Gastrocnemius medialis (tissue), 4 donors: ENCODE measurements at places on chromosomes 16 and 17.

- no peak for DNase-seq
These were observed 242.4 kb upstream of the SALL1 start for GRCh38 chr16:51393381-51394005.

DNA sequence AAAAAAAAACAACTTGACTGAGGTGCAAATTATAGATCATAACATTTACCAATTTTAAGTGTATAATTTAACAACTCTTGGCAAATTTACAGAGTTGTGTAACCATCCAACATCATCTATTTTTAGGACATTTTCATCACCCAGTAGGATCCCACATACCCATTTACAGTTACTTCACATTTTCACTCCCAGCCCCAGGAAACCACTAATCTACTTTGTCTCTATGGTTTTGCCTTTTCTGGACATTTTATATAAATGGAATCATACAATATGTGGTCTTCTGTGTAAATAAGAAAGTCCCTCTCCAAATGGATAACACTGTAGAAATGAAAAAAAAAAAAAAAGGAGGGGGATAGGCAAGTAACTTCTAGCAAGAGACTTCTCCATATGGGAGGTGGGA lies 26.1 kb upstream of the XYLT1 start:
- no peak for DNase-seq

- no peak for DNase-seq
These were observed 4.9 kb upstream of the RBL2 start for GRCh38 chr16:53429221-53429943.

DNA sequence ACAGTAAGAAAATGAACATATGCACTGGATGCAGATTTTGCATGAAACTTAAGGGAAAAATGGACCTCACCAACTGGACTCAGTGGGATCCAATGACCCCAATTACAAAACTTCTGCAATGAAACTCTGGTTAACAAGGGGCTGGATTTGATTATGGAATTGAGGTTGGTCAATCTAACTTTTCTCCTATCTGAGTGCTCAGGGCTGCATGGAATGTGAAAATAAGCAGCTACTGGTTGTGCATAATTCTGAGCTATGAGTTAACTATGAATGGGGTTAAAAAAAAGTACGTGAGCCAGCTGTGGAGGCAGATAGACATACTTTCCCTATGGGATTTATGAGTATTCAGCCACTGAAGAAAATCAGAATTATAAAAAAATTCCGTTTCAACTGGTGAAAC lies 9.2 kb downstream of the FAM20A start:
- no peak for DNase-seq

- DNase-seq, result no peak
These were observed 2.7 kb downstream of the IGFBP4 start for GRCh38 chr17:40445751-40446468.

DNA sequence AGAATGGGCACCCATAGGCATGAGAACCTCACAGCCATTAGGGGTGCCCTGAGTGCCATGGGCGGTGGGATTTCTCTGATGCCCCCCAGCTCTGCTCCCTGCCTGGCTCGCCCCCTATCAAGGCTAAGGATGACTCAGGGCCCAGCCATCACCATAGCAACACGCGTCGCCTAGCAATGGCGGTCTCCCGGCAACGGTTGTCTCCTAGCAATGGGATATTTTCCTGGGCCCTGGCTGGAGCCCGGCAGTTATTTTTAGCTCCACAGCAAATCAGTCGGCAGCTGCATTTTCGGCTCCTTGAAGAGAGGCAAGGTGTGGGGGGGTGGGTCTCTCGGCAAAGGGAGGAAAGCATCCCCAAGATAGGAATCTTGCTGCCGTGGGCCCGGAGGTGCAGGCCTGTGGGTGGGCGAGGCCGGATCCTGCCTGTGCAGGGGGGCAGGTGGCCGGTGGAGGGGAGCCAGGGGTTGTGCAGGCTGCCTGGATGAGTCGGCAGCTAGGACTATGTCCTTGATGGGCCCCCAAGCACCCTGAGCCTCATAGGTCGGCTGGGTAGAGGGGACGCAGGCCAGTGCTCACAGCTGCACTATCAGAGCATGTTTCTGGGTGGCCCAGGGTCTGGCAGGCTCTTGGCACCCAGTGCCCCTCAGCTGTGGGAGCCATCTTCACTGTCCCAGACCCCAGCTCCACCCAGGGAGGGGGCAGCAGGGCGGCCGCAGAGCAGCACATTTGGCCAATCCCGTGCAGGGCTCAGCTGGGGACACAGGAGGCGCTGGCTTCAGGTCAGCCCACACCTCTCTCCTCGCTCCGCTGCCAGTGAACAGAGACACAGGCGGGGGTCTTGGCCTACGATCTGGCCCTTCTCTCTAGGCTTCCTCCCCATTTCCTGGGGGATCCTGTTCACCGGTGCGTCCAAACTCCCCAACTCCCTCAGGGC lies 4.2 kb upstream of the FBXL16 start:
- DNase-seq, result no peak

GRCh38 chr16:16019488-16019887 lies 70.1 kb downstream of the ABCC1 start:
- no peak for DNase-seq

DNA sequence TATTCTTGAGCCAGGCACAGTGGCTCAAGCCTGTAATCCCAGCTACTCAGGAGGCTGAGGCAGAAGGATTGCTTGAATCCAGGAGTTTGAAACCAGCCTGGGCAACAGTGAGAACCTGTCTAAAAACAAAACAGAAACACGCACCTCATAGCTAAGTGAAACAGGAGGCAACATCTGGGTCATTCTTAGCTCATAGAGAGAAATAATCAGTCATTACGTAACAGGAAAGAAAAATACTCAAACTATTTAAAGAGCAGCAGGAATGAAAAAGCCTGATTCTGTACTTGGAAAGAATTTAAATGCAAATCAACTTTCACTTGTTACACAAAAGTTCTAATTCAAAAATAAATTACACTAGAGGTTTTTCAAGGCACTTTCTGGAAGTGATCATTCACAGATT lies 17.2 kb downstream of the CHCT1 start:
- no peak for DNase-seq

DNA sequence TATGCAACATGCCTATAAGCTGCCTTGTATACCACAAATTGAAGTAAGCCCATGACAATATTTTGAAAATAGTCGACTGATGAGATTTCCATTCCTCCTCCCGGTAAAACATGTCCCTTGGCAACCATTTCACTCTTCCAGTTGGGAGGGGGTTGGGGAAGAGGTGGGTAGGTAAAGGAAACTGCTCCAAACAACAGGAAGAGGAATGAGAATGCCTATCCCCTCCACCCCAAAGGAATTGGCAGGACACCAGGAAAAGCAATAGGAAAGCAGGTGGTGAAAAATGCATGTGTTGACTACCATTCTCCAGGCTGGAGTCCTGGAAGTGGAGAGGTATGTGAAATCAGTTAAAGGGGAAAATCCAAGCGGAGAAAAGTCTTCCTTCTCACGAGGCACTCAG lies 455.9 kb upstream of the PSMD7 start:
- no peak for DNase-seq

GRCh38 chr16:85168732-85169256 lies 56.5 kb upstream of the CIBAR2 start:
- DNase-seq, result peak; percentile 73

- DNase-seq, result no peak
These were observed 12.4 kb downstream of the NMT1 start for GRCh38 chr17:45073414-45074070.

DNA sequence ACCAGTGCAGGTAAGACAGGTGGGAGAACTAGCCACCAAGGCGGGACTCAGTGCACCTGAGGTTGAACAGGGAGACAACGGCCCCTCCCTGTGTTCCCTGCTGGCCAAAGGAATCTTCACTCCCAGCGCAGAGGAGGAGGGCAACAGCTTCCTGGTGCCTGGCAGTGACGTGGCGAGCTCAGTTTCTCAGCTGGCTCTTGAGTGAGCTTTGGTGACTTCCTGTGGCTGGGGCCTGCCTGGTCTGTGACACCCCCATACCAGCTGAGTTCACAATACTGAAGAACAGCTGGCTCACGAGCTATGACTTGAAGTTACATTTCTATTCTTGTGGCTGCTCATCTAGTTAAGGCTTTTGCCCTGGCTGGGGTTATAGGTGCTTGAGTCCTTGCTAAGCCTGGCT lies 26.1 kb downstream of the WNT9B start:
- DNase-seq, result no peak

DNA sequence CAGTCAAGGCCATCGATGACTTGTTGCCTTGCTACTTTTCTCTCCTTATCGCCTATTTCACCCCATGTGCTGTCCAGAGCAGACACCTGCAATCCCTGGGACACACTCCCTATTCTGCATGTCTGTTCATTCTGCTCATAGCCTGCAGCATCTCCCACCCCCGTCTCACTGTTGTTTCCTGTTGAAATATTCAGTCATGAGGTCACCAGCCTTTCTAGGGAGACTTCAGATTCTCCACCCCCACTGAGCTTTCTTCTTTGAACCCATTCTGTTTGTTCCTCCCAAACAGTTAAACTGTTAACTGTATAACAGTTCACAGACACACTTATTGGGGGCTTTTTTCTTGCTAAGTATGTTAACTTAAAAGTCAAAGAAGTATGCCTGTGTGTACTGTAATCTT lies 94.4 kb downstream of the AATF start:
- DNase-seq, result no peak

- DNase-seq, result no peak
These were observed 42.2 kb downstream of the STX8 start for GRCh38 chr17:9533441-9533840.

DNA sequence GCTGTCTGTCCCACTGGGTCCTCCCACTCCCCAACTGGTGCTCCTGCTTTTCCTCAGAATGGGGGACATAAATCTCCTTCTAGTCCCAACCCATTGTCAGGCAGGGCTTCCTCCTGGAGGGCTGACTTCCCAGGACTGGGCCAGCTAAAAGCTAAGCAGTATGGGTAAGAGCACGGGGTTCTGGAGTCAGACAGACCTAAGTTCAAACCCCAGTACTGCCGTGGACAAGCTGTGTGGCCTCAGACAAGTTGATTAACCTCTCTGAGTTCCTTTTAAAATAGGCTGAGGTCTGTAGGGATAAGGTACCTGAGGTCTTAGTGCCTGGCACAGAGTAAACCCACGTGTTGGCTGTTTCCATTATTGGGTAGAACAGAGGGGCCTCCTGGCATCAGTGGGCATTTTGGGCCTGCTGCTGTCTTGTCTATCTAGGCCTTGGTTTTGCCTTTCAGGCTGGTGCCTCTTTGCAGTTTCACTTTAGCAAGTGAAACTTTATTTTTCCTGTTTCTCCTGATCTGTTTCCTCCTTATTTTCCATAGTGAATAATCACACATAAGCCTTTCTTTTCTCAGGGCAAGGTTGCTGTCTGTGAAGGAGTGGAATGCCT lies 114.6 kb downstream of the PRKCB start:
- no peak for DNase-seq

GRCh38 chr17:34347063-34347462 lies 9.2 kb upstream of the CCL13 start:
- DNase-seq, result no peak

- DNase-seq, result no peak
These were observed 4.5 kb downstream of the TMEM235 start for GRCh38 chr17:78235885-78236284.

- DNase-seq, result no peak
These were observed 2.9 kb downstream of the NUP93 start for GRCh38 chr16:56732832-56733231.

GRCh38 chr16:17305694-17306093 lies 165.1 kb downstream of the XYLT1 start:
- no peak for DNase-seq

GRCh38 chr17:10613775-10614513 lies 43.2 kb downstream of the MYH3 start:
- DNase-seq, result peak; percentile 73

GRCh38 chr16:5041600-5042133 lies 7.9 kb upstream of the NAGPA start:
- no peak for DNase-seq

DNA sequence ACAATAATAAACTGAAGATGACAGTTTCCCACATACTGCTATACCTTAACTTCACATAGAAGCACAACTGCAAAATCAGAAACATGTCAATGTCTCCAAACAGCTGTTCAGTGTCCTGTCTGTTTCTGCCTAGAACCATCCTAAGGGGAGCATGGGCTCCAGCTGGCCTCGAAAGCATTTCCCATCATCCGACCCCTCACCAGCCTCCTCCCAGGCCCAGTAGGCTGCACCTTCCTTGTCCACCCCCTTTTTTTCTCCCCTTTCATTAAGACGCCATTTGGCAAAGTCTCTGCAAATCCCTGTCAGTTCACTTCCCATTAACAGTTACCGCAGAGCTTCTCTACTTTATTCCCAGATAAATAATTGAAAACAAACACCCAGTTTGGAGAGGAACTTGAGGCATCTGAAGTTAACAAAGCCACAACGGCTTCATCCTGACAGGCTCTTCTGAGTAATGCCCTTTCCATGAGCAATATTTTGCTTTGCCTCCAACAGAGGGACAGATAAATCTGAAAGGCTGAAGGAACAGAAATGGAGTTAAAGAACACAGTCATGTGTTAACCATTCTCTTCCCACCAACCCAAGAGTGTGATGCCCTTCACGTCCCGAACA lies 65.3 kb downstream of the SLC39A11 start:
- DNase-seq, result no peak

GRCh38 chr16:12532871-12533610 lies 270.6 kb downstream of the CPPED1 start:
- DNase-seq, result no peak

DNA sequence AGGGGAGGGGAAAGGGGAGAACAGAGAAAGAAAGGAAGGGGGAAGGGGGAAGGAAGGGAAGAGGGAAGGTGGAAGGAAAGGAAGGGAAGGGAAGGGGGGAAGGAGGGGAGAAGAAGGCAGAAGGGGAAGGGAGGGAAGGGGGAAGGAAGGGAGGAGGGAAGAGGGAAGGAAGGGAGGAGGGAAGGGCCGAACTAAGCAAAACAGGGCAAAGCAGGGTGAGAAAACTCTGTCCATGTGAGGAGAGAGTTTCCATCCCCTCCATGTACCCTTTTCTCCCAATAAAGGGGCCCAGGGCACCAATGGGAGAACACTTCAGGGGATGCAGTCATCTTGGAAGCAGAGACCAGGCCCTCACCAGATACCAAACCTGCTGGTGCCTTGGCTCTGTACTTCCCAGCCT lies 256.8 kb upstream of the CDH5 start:
- no peak for DNase-seq

DNA sequence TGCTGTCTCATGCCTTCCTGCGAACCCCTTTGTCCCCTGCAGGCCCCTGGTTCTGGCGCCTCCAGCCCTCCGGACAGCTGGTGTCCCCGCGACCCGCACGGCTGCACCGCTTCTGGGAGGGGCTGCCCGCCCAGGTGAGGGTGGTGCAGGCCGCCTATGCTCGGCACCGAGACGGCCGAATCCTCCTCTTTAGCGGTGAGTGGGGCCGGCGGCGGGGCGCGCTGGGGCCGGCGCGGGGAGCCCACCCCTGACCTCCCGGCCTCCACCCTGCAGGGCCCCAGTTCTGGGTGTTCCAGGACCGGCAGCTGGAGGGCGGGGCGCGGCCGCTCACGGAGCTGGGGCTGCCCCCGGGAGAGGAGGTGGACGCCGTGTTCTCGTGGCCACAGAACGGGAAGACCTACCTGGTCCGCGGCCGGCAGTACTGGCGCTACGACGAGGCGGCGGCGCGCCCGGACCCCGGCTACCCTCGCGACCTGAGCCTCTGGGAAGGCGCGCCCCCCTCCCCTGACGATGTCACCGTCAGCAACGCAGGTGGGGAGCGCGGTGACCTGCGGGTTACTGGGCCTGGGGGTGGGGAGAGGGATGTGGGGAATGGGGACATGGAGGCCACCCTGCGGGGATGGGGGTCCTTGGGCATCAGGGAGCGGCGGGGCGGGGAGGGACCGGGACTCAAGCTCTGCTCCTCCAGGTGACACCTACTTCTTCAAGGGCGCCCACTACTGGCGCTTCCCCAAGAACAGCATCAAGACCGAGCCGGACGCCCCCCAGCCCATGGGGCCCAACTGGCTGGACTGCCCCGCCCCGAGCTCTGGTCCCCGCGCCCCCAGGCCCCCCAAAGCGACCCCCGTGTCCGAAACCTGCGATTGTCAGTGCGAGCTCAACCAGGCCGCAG lies 7.1 kb upstream of the IL32 start:
- DNase-seq, result no peak
